GM23248 (cell line): ENCODE measurements at places on chromosomes 5 and 9. TPM values are rescaled to one million over a fixed set of nuclear protein-coding genes. Genes with fewer than 3 reads are reported as not detected.

- peak; percentile 65 for DNase-seq
These were observed 97.1 kb downstream of the SLC44A1 start for GRCh38 chr9:105341434-105342146.

- DNase-seq, result peak; percentile 68
These were observed 8.0 kb upstream of the PCA3 start for GRCh38 chr9:76756268-76756640.

Gene NOL6
- 27.9 and 31.2 TPM in 2 replicates for total RNA-seq

Gene ARHGEF28
- 8.9 and 9.6 TPM in 2 replicates for total RNA-seq
